ENCODE measurements at places on chromosomes 6 and 20.

DNA sequence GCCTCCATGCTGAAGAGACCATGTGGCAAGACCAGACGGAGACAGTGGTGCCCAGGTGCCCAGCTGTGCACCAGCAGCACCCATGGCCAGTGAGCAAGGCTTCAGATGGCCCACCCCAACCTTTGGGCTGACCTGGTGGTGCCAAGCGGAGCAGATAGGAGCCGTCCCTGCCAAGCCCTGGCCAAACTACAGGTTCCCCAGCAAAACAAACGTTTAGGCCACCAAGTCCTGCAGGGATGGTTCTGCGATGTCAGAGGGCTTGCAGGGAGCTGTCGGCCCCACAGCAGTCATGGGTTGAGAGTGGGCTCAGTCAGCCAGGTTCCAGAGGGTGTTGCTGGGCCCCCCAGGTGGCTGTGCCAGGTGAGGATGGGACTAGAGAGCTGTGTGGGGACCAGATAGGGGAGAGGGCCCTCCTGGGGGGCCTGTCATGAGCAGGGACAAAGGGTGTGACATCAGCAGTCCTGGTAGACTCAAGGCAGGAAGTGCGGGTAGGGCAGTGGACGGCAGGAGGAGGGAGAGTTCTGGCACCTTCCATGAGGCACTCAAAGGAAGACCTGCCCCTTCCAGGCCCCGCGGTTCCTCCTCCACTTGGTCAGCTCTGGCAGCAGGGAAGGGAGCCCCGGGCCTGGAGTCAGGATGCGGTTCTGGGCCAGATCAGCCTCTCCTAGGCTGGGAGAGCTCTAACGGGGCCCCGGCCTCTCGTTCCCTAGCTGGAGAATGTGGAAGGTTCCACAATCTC lies 342.4 kb downstream of the ZFAND3 start:
- DNase-seq, result no peak

- DNase-seq, result no peak
Observed at GRCh38 chr6:3231247-3232016, 4.0 kb upstream of the TUBB2B start.

DNA sequence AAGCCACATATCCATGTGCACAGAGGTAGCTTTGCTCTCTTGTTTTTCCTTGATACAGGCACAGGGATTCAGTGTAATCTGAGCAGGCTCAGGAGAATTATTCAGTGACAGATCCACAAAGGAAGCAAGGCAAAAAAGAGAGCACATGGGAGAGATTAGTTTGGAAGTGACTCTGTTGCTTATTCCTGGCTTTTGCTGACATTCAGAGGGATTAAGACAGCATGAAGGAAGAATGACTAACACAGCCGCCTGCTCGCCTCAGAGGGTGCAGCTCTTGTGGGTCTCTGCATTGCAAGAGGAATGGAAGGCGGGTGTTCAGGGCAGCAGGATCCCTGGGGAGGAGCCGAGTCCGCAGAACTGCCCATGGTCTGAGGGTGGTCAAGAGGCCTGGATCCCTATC lies 203.4 kb upstream of the KCNQ5 start:
- no peak for DNase-seq

DNA sequence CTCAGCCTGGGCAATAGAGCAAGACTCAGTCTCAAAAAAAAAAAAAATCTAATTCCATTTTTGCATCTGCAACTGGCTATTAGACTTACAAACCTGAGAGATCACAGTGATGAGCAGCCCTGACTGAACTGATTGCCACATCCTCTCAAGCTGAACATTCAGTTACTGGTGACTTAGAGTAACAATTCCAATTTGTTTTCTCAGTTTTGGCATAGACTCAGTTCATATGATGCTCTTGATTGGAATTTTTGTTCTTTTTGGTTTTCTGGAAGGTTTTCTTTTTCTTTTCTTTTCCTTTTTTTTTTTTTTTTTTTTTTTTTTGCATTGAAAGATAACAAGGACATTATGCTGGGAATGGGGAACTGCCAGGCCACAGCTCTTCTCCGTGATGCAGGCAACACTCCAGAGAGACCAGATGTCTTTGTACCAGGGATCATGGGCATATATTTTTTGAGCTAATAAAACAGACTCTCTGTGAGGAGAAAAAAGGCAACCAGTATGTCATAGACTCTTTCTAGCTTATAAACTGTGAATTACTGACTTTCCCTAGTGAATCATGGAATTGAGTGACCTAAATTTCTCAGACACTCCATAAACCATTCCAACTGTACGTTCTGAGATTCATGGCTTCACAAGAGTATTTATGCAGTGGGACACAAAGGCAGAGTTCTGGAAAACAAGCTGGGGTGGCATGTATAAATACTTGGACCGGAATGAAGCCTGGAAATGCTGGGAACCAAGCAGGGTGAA lies 86.0 kb upstream of the SLC2A12 start:
- no peak for DNase-seq

- DNase-seq, result no peak
Observed at GRCh38 chr20:63492518-63492917, 6.4 kb downstream of the EEF1A2 start.

- DNase-seq, result no peak
Observed at GRCh38 chr6:20943040-20943627, 408.9 kb downstream of the CDKAL1 start.

DNA sequence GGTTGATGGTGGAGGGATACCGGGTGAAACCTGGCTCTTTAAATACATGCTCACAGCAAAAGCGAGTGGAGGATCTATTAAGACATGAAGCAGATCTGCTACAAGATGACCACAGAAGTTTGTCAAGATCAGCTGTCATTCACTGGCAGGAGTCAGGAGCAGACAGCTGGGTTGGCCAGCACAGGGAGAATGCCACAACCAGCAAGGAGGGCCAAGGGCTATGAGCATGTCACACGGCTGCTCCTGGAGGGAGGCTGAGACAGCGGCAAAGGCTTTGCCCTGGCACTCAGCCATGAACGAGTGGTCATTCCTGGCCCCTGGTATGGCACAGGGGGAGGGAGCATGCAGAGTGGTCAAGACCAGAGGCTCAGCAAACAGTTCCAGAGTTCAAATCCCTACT lies 77.6 kb downstream of the POPDC3 start:
- DNase-seq, result no peak

DNA sequence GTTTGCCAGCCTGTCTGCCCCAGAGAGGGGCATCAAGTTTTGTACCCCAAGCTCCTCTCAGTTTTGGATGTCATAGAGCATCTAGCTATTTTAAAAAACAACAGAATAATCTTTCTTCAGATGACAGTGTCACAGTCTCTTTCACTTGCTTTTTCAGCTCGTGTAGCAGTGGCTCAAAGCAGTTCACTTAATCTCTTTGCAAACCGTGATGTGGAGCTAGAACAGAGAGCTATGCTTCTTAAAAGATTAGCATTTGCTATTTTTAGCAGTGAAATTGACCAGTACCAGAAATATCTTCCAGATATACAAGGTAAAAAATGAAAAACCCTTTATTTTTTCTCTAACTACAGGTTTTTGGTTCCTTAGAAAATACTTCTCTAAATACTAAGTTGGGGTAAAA lies 37.3 kb downstream of the PGM3 start:
- no peak for DNase-seq

DNA sequence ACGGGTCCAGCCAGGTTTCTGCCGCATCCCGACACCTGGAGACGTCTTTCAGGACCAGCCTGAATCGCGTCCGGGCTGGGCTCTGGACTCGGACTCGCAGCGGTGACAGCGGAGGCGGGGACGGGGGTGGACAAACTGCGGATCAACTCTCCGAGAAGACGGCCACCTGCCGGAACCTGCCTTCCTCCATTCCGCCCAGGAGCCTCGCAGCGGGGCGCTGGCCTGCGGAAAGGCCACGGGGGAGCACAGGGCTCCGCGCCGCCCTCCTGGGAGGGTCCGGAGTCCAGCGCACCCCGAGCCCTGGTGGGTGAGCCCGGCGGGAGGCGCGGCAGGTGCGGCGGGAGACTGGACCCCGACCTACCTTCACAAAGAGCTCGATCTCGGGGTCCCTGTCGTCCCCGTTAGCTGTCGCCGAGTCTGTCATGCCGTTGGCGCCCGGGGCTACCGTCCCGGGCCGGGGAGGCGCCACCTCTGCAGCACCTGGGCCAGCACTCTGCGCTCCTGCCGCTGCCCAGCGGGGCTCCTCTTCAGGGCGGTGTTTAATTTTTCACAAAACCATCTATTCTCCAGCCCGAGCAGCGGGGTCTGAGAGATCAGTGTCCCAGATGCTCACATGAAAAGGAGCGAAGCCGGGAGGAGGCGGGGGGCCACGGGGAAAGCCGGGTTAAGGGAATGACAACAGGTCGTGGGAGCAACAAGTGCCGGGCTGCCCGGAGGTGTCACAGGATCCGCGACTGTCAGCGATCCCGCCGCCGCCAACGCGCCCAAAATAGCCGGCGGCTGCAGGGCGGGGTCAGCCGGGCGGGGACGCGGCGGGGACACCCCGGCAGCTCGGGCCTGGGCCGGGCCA lies at the start of gene CLIC5:
TSS of gene CLIC5 (minus strand) at position 742 of the 850 bp plus-strand sequence. CDS start at position 424, 318 bp downstream.
- DNase-seq, result peak; percentile 25

- DNase-seq, result no peak
Observed at GRCh38 chr6:57301757-57302156, 15.7 kb upstream of the PRIM2 start.

DNA sequence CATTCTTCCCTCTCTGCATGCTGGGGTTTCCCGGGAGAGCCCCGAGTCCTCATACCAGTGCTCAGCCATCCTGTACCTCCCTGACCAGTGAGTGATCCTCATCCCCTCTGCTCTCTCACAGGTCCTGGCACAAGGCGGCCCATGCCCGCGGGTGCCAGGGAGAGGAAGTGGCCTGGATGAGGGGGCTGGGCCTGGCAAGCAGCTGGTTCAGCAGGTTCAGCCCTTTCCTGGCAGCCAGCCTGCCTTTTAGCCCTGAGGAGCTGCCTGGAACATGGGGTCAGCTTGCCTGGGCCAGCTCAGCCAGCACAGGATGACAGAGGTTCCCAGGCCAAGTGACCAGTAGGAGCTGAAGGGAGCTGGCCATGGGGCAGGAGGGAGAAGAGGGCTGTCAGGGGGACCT lies 10.9 kb downstream of the MOCS1 start:
- DNase-seq, result no peak

DNA sequence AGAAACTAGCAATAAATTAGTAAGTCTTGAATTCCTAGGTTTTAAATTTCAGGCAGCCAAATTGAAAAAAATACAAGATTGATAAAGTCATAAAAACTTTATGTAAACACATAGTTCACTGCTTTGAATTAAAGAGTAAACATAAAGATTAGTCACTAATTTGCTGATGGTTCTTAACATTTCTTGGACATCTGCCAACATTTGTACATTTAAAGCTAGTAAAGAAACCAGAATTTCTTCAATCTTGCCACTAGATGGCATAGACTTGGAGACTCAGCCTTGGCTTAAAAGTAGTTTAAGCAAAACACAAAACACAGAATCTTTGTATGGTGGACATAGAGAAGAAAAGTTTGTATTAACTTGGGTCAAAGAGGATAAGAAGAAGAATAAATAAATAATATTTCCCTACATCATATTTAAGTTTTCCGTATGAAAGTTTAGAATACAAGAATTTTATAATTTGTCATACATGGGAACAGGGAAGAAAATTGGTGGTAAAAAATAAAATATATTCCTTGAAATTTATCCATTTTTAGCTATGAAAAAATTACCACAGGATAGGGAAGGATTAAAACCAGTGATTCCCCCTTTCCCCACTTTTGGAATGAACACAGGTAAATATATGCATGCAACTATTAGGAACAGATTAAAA lies 41.7 kb upstream of the FAM135A start:
- peak; percentile 23 for DNase-seq

GRCh38 chr6:157088841-157089240 lies 234.5 kb downstream of the TMEM242 start:
- no peak for DNase-seq

DNA sequence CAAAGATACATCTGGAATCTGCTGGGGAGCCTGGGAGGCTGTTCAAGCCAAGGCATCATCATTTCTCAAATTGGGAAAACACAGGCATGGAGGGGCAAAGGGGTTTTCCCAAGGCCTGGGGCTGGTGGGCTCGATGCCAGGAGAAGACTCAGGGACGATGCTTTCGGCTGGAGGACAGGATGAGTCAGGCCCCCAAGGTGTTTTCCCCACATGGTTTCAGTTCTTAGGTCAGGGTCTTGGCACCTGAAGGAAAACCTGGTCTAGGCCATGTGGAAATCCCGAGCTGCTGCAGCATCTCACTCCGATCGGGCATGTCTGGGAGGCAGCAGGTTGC lies 348.1 kb downstream of the CDC5L start:
- no peak for DNase-seq

DNA sequence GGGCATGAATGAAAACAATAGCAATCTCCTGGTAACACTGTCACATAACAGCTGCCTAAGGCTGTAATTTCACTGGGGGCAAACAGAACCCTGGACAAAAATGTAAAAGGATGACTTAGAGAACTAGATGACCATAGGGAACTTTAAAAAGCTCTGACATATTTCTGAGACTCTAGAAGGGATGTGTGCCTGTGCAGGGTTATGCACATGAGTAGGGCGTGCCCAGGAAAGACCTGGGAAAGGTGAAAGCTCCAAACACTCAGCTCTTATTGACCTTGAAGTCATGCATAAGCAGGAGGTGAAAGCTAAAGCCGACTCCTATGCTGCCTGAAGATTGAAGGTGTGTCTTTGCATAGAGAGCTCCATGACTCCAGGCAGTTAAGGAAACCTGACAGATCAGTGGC lies 118.4 kb upstream of the BTBD3 start:
- no peak for DNase-seq

DNA sequence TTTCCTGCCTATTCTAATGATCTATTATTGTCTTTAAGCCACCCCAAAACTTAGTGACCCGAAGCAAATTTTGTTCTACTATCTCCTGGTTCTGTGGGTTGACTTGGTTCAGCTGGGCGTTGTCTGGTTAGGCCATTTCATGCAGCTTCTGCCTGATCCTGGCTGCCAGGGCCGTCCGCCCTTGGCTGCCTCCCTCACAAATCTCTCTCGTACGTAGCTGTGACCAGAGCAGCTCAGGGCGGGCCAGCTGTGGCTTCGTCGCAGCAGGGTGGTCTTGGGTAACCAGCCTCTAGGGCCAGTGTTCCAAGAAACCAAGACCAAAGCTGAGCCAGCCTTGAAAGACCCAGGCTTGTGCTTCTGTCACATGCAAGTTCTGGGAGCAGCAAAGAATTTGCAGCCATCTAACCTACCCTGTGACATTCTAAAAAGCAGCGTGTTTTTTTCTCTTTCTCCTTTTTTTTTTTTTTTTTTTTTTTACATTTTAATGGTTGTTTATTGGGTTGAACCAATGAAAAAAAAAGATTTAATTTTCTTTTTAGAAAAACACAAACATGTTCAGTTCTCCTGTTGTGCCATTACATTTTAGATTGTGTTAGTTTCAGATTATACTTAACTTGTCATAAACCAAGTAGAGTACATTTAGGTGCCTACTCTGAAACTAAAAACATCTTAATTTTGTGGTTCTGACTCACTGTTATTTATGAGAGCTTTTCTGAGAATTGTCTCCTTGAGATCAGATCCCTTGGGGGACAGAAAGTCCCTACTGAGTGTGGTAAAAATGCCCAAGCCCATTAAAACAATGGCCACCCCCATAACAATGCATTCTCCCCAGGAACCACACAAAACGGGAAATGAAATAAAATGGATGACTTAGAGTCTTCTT lies 83.9 kb downstream of the ZDHHC14 start:
- no peak for DNase-seq

GRCh38 chr20:21713901-21714296 lies 8.4 kb downstream of the PAX1 start:
- no peak for DNase-seq

All from immature natural killer cell (primary cell).